ENCODE measurements at places on chromosomes 11 and 22.

GRCh38 chr11:122882189-122882856 is at the start of gene JHY:
Gene JHY (plus strand): TSS chr11:122882759. CDS start chr11:122885850, 3,091 bp downstream.
- no peak for DNase-seq

- DNase-seq, result no peak
Observed at GRCh38 chr11:92955860-92956259, 13.6 kb upstream of the MTNR1B start.

DNA sequence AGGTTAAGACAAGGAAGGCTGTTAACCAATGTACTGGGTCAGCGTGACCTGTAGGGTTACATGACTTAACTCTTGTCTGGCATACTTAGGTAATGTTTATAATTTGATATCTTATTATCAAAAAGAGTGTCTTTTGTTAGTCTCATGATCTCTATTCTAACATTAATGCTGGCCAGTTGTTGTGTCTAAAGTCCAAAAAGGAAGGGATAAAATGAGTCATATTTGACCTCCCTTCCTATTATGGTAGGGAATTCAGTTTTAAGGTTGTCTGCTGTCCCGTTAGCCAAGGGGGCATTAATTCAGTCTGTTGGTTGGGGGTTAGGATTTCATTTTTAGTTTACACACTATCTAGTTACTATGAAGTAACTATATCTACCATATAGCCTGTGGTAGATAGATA is 364.0 kb downstream of the GRM5 start:
- DNase-seq, result no peak

- DNase-seq, result no peak
Observed at GRCh38 chr11:8814209-8814922, 96.6 kb upstream of the AKIP1 start.

DNA sequence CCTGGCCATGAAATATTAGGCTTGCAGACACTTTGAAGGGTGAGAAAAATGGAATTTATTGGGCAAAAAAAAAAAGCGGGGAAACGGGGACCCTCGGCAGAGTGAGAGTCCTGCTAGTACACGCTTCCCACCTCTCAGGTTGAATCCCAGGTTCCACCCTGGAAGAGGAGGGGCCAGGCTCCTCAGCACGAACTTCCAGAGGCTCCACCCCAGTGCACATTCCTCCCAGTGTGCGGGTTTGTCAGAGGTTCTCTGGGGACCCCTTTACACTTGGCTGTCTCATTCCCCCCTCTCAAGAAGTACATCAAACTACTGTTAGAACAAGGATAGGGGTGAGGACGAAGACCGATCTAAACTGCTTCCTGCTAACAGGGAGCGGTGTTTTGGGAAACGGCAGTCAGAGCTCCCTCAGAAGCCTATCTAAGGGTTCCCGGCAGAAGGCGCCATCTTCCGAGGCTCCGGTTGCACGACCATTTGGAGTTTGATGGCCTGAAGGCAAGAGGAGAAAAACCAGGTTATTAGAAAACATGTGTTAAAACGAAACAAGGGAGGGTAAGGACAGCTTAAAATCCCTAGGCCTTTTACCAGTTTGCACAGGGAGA is 27.5 kb downstream of the FOLR3 start:
- DNase-seq, result no peak

DNA sequence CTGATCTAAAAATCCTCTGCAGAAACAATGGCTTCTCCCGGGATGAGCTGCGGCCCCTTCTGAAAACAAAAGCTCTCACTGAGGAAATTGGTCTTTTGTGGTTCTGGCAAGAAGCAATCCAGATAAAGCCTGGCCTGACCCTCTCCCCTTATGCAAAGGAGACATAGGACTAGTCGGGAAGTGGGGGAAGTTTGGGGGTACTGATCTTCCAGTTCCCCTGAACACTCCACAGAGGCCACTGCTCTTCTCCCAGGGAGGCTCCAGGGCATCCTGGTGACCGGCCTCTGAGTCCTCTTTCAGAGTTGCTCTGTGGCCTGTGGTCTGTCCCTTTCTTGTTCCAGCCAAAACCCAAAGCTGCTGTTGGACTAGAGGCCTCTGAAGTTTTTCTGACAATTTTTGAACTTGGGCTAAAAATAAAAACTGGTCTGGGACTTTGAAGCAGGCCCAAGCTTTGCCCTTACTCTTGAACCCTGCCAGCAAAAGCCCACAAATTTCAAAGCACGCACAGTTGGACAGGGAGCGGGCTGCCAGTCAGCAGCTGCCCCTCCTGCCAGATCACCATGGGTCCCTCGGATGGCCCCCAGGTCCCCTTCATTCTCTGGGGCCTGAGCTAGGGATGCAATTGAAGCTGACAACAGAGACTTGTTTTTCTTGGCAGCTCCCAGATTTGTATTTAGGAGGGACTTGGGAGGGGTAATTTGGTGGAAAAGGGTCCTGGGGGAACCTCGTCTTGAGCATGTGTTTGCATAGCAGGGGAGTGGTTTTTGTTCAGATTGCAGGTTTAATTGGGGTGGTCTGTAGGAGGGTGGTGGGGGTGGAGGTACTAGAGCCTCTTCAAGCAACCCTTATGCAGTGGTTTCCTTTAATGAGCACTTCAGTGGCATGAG is 381.6 kb upstream of the CADM1 start:
- no peak for DNase-seq

DNA sequence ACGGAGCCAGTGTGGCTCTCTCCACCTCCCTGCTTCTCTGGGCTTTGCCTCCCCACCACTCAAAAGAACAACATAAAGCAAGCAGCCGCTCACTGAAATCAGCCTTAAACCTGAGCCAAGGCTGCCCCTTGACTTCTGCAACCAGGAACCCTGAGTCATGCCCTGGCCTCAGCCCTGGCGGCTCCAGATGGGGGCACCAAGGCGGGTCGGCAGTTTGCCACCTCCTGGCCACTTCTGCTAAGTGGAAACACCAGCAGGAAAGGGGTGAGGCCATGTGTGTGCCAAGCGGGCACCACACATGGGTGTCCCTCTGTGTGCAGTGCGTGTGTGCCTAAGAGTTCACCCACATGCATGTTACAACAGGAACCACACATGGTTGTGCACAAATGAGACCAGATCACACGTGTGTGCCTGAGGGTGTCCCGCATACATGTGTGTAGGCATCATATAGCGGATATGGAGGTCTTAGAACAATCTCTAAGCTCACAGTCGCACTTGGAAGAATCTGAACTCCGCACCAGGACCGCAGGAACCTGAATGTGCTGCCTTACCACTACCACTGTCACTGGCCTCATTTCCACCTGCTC is 221.2 kb downstream of the MN1 start:
- DNase-seq, result no peak

GRCh38 chr11:46387919-46388618 is 3.5 kb downstream of the CHRM4 start:
- DNase-seq, result no peak

- no peak for DNase-seq
Observed at GRCh38 chr11:31645747-31646146, 136.2 kb downstream of the ELP4 start.

DNA sequence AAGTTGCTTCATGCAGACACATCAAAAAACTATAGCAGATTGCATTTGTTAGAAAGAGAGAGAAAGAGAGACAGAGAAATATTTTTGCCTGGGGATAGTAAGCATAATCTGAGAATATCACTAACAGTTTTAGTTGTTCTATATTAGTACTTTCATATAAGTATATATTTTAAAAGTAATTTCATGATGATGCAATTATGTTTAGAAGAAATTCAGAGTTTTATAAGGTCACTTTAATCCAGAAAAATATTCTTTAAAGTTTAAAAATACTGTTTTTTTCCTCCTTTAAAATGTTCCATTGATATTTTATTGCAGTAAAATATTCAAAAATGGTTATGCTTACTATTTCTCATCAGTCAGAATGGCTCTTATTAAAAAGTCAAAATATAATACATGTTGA is 86.8 kb upstream of the MTMR2 start:
- no peak for DNase-seq

GRCh38 chr22:17063411-17064106 is 21.2 kb upstream of the IL17RA start:
- peak; percentile 44 for DNase-seq

GRCh38 chr22:43819421-43819921 is 7.4 kb upstream of the EFCAB6 start:
- no peak for DNase-seq

DNA sequence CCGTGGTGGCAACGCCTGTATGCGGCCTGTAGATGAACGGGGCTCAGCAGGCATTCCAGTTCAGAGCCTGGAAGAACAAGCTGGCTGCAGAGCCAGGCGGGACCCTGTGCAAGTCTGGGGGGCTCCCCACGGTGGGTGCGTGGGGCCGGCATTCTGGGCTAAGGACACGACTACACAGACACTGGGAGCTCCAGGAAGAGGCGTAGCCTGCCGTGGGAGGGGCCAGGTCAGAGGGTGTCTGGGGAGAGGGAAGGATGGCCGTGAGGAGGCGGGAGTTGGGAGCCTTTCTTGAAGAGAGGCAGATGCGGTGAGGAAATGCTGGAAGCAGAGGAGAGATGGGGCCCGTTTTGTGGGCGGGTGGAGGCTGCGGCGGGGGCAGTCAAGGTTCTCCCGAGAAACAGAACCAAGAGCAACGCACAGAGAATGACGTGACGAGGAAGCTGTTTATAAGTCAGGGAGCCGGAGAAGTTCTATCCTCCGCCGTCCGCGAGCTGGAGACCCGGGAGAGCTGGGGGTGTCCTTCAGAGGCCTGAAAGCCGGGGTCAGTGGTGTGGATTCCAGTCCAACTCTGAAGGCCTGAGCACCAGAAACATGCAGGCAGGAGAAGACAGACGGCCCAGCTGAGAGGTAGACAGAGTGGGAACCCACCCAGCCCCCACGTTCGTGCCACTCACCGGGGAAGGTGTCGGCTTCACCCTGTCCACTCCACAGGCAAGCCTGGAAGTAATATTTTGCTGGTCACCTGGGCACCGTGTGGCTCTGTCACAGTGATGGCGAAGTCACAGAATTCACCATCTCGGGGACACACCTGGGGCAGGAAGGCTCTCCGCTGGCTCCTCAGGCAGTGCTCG is 529.6 kb downstream of the BRD1 start:
- DNase-seq, result no peak
